A549 treated with AZD2906 at 1 μM for 4 hours (cell line): ENCODE measurements at places on chromosomes 13 and 19. TPM values are rescaled to one million over a fixed set of nuclear protein-coding genes. Genes with fewer than 3 reads are reported as not detected.

Gene SYT3
- 0.39 to 0.63 TPM (median 0.46 TPM) in 5 replicates for total RNA-seq

Gene DAND5
- 0.06 to 0.09 TPM (median 0.07 TPM) in 3 of 5 replicates, not detected in the others for total RNA-seq

Gene METTL21C
- not detected in 5 replicates for total RNA-seq

Gene CABP5
- total RNA-seq, result not detected in 5 replicates

Gene ZNF570
- 2.0 to 4.7 TPM (median 3.2 TPM) in 5 replicates for total RNA-seq

Gene LILRB4
- total RNA-seq, result not detected in 5 replicates

Gene PSG6
- 0.07 to 0.11 TPM in 2 of 5 replicates, not detected in the others for total RNA-seq

Gene TMTC4
- 8.1 to 11.7 TPM (median 10.7 TPM) in 5 replicates for total RNA-seq

Gene ZNF805
- total RNA-seq, result 1.4 to 2.9 TPM (median 1.9 TPM) in 5 replicates

Gene ZNF563
- total RNA-seq, result not detected in 5 replicates
